ENCODE measurements at places on chromosomes 16 and 17. TPM values are rescaled to one million over a fixed set of nuclear protein-coding genes. Genes with fewer than 3 reads are reported as not detected.

DNA sequence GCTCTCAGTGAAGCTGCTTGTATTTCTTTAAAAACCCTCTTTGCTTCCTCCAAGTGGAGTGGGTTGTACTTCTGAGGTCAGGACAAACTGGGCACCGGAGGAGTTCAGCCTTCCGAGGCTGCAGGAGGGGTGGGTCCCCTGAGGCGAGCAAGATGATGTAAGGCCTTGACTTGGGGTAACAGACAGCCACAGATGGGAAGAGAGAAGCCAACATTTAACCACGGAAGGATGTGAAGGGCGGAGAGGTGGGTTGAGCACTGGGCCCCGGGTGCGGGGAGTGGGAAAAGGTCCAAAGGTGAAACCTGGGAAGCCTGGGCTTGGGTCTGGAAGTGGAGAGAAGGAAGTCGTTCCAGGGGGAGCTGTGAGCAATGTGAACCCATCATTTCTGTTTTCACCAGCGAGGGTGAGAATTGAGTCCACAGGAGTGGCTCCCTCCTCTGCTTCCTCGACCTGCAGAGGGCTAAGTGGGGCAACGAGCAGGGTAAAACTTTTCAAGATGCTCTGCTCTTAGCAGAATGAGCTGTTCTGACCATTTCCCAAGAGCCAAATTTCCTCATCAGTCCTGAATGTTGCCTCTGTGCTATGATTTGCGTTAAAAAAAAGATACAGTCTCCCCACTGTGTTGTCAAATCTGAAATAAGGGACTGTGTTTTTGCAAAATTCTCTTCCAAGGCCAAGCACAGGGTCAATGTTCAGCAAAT, 137.7 kb upstream of the CRHR1 start:
- H3K27ac ChIP-seq = no peak overlapping the region
- H3K4me3 ChIP-seq = no peak overlapping the region
- no peaks in the 10 kb centered on the region for H3K36me3 ChIP-seq
- H3K4me1 ChIP-seq = no peaks in the 10 kb centered on the region
- no peaks in the 10 kb centered on the region for H3K27me3 ChIP-seq
- DNase-seq = no peak

DNA sequence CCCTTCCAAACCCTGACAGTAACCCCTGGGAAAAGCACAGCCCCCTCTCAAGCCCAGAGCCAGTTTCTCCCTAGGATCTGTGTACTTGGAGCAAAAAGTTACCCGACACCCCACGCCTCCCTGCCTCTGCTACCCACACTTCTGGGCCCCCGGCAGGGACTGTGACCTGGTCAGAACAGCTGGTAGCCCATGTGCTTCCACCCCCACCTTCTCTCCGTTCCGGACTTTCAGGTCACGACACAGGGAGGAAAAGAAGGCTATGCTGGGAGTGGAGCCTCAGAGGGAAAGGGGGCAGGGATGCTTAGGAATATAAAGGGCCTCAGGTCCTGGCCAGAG, 6.4 kb downstream of the PPY start:
- H3K27me3 ChIP-seq = no peaks in the 10 kb centered on the region
- no peak overlapping the region for H3K27ac ChIP-seq
- DNase-seq = no peak
- no peaks in the 10 kb centered on the region for H3K4me1 ChIP-seq
- no peaks in the 10 kb centered on the region for H3K36me3 ChIP-seq

DNA sequence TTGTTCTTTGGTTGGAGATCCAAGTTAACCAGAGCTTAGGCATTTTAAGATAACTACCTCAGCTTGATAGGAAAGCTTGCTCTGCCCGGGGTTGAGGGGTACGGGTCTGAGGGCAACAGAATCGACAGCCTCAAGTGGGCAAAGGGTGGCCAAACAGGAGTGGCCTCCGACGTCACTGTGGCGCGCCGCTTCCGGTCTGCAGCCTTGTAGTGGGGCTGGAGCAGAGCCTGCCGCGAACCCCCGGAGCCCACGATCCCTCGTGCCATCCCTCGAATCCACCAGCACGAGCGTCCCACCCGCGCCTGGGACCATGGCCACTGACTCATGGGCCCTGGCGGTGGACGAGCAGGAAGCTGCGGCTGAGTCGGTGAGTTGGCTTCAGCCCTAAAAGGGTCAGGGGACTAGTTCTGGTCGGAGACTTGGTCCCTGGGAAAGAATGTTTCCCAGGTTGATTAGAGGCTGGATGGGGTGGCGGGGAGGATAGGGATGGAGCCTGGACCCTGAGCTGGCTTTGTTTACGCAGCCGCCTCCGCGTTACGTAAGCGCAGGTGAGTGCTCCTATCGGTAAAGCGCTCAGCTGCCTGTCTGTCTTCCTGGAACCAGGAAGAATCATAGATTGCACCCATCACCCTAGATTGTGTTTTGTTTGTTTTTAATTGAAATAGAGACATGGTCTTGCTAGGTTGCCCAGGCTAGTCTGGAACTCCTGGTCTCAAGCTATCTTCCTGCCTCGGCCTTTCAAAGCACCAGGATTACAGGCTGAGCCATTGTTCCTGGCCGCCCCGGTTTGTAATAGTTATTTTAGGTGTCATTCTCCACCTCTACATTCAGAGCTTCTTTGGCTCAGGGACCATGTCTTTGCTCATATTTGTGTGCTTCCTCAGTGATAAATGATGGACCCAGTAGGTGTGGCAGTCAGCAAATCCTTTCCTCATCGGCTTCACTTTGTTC, at the start of gene DDX19B:
TSS of gene DDX19B (plus strand) at position 199 of the 951 bp plus-strand sequence. CDS start at position 311, 112 bp downstream.
- DNase-seq = peak; percentile 83
- H3K4me1 ChIP-seq = no peaks in the 10 kb centered on the region
- peak within 1 kb of the TSS; percentile 96 for H3K4me3 ChIP-seq
- H3K36me3 ChIP-seq = no peaks in the 10 kb centered on the region
- H3K27me3 ChIP-seq = no peaks in the 10 kb centered on the region
- peak within 1 kb of the TSS; percentile 95 for H3K27ac ChIP-seq

- no peaks in the 10 kb centered on the region for H3K4me1 ChIP-seq
- peak overlapping the region; percentile 73 for H3K27ac ChIP-seq
- H3K4me3 ChIP-seq = peak overlapping the region; percentile 86
- H3K36me3 ChIP-seq = no peaks in the 10 kb centered on the region
- no peak for DNase-seq
These were observed 759 bp downstream of the UBE2O start for GRCh38 chr17:76452127-76452659.

DNA sequence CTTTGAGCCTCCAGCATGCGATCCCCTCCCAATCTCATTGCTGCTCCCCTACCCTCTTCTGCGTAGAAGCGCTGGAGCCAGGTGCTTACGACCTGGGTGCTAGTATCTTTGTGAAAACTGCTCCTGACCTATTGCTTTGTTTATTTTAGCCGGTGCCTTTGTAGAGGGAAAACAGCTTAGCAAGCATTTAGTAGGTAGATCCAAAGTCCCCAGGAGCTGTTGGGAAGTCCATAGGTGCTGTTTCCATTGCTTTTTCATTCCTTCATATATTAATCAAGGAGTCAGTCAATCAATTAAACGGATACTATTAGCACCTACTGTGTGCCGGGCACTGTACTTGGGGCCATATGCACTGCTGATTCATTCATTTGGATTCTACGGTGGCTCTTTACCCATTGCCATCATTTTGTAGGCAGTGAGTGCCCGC, 497.6 kb downstream of the WWOX start:
- H3K27ac ChIP-seq = no peak overlapping the region
- no peak overlapping the region for H3K4me3 ChIP-seq

GRCh38 chr17:62478424-62478879, at the start of gene TLK2:
Gene TLK2, plus strand, starts transcription at chr17:62478825. Its CDS starts 2,301 bp downstream, at chr17:62481126.
- peak within 1 kb of the TSS; percentile 90 for H3K4me3 ChIP-seq
- DNase-seq = peak; percentile 91
- H3K36me3 ChIP-seq = no peaks in the 10 kb centered on the region
- H3K27me3 ChIP-seq = no peaks in the 10 kb centered on the region
- H3K4me1 ChIP-seq = peaks cover 39% of the 10 kb centered on the region

- H3K27ac ChIP-seq = no peak overlapping the region
- H3K4me3 ChIP-seq = peak overlapping the region; percentile 46
- no peaks in the 10 kb centered on the region for H3K36me3 ChIP-seq
- peak; percentile 63 for DNase-seq
These were observed 790 bp downstream of the CRHR1 start for GRCh38 chr17:45784741-45785479.

- no peak overlapping the region for H3K4me3 ChIP-seq
- H3K36me3 ChIP-seq = no peaks in the 10 kb centered on the region
- peaks cover 7% of the 10 kb centered on the region for H3K4me1 ChIP-seq
- H3K27me3 ChIP-seq = no peaks in the 10 kb centered on the region
- no peak for DNase-seq
- peak overlapping the region; percentile 55 for H3K27ac ChIP-seq
These were observed 31.5 kb downstream of the RAB11FIP3 start for GRCh38 chr16:456891-457483.

DNA sequence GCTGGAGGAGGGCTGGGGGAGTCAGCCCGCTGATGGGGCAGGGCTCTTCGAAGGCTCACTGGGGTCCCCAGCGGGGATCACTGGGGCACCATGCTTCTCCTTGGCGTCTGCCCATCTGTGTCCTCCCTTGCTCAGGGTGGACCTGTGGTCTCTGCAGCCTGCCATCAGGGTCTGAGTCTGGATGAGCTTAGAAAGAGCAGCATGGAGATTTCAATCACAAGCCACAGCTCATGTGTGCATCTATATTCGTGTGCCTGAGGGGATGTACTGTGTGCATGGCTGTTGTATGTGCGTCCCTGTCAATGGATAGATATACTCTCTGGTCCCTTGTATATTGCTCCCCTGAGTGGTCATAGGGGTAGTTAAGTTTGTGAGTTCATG, 126.6 kb upstream of the SDK2 start:
- no peaks in the 10 kb centered on the region for H3K4me1 ChIP-seq
- H3K36me3 ChIP-seq = no peaks in the 10 kb centered on the region
- no peak overlapping the region for H3K4me3 ChIP-seq
- no peak for DNase-seq

ZNF668 gene
- total RNA-seq = 13.1 TPM

TNFRSF17 gene
- not detected for total RNA-seq

TMUB2 gene
- total RNA-seq = 66.6 TPM

C1QTNF1 gene
- total RNA-seq = 6.3 TPM

DNAAF1 gene
- total RNA-seq = not detected

RNF40 gene
- total RNA-seq = 115 TPM

DDX52 gene
- total RNA-seq = 47.0 TPM

FA2H gene
- 6.6 TPM for total RNA-seq

Data from Peyer's patch (tissue), 4 donors.